Transverse colon (tissue), 4 donors: ENCODE measurements at places on chromosomes 3 and 15. TPM values are rescaled to one million over a fixed set of nuclear protein-coding genes. Genes with fewer than 3 reads are reported as not detected.

Gene C3orf20
- total RNA-seq, result not detected

Gene KLHL40
- not detected for total RNA-seq

Gene IP6K2
- 226 TPM for total RNA-seq

Gene ACP3
- total RNA-seq, result 3.4 TPM

Gene GUCA1C
- total RNA-seq, result not detected

Gene EPHA3
- not detected for total RNA-seq

Gene ACVR2B
- total RNA-seq, result 5.9 TPM

Gene HES1
- 196 TPM for total RNA-seq

- H3K27ac ChIP-seq, result no peak overlapping the region
- no peak overlapping the region for H3K4me3 ChIP-seq
- no peaks in the 10 kb centered on the region for H3K27me3 ChIP-seq
- H3K36me3 ChIP-seq, result no peaks in the 10 kb centered on the region
Observed at GRCh38 chr3:112011376-112011940, 12.7 kb downstream of the TAGLN3 start.

- H3K4me1 ChIP-seq, result no peaks in the 10 kb centered on the region
- H3K36me3 ChIP-seq, result no peaks in the 10 kb centered on the region
- no peak overlapping the region for H3K4me3 ChIP-seq
Observed at GRCh38 chr15:100048736-100049135, 293.0 kb downstream of the ADAMTS17 start.

GRCh38 chr3:127800508-127800907, 21.8 kb downstream of the MGLL start:
- no peaks in the 10 kb centered on the region for H3K4me1 ChIP-seq
- H3K36me3 ChIP-seq, result no peaks in the 10 kb centered on the region
- H3K4me3 ChIP-seq, result no peak overlapping the region
- no peak for DNase-seq

DNA sequence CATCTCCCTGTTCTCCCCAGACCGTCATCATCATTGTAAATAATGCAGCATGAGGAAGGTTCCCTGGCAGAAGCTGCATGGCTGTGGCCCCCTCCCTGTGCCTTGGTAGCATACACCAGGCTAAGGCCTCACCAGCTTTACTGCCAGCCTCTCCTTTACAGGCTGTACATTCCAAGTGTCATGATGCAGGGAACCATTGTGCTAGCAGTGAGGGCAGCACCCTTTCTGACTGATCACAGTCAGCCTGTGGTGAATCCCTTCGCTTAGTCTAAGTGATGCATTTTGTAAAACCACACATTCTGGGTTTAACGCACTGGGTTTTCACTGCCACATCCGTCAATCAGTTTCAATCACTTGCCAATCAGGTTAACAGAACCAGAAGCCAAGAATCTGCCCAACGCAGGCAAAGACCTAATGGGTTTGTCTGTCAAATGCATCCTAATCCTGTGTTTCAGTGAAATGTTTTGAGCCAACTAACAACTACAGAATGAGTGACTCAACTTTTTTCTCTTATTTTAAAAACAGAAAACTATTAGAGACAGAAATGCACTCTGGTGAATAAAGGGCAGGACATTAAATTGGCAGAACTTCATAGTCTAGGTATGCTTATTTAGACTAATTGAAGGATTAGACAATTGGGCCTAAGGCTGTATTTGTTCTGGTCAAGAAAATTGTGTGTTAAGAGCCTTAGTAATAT, 225.9 kb upstream of the DPH6 start:
- H3K4me3 ChIP-seq, result no peak overlapping the region
- H3K36me3 ChIP-seq, result no peaks in the 10 kb centered on the region
- no peak overlapping the region for H3K27ac ChIP-seq

GRCh38 chr15:94670438-94671034, 439.2 kb downstream of the MCTP2 start:
- no peaks in the 10 kb centered on the region for H3K27me3 ChIP-seq
- no peak overlapping the region for H3K27ac ChIP-seq
- peaks cover 6% of the 10 kb centered on the region for H3K4me1 ChIP-seq
- no peak overlapping the region for H3K4me3 ChIP-seq
- DNase-seq, result no peak

DNA sequence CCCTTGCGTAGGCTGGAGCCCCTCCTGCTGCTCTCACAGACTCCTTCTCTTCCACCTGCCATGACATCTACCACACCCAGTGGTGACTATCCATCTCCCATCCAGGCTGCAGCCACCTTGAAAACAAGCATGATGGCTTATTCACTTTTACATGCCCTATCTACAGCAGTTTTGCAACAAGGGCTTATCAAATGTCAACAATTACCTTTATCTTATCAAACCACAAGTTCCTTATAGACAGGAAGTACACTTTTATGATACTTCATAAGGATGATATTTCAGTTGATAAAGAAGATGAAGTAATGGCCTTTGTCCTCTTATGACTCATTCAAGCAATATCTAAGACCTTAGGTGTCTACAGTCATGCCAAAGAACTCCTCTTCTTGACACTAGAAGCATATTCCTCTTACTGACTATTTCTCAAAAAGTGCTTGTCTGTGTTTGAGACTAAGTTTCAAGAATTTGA, 125.3 kb upstream of the SPRED1 start:
- H3K27ac ChIP-seq, result peak overlapping the region; percentile 31
- H3K27me3 ChIP-seq, result no peaks in the 10 kb centered on the region
- peaks cover 3% of the 10 kb centered on the region for H3K4me1 ChIP-seq
- H3K4me3 ChIP-seq, result no peak overlapping the region
- no peaks in the 10 kb centered on the region for H3K36me3 ChIP-seq

- H3K36me3 ChIP-seq, result no peaks in the 10 kb centered on the region
- no peak overlapping the region for H3K4me3 ChIP-seq
- no peak for DNase-seq
- peaks cover 23% of the 10 kb centered on the region for H3K4me1 ChIP-seq
Observed at GRCh38 chr15:76198456-76199105, 112.7 kb downstream of the ETFA start.

DNA sequence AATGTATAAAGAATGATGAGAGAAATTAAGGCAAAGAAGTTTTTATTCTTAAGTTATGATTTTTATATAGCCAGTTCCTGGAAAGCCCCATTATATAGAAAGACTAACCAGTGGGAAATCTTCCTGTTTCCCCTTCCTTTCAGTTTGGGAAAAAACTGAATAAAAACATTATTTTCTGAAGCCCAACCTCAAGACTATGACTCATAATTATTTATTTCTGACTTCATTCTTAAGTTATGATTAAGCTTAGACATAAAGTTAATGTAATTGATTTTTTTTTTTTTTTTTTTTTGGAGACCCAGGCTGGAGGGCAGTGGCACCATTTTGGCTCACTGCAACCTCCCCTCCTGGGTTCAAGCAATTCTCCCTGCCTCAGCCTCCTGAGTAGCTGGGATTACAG, 55.8 kb downstream of the TRPC1 start:
- H3K27ac ChIP-seq, result no peak overlapping the region
- H3K27me3 ChIP-seq, result no peaks in the 10 kb centered on the region
- H3K4me1 ChIP-seq, result no peaks in the 10 kb centered on the region
- H3K4me3 ChIP-seq, result no peak overlapping the region

GRCh38 chr15:40982855-40983254, 29.6 kb downstream of the CHAC1 start:
- H3K27ac ChIP-seq, result no peak overlapping the region
- H3K27me3 ChIP-seq, result no peaks in the 10 kb centered on the region
- DNase-seq, result no peak
- H3K4me1 ChIP-seq, result no peaks in the 10 kb centered on the region
- no peaks in the 10 kb centered on the region for H3K36me3 ChIP-seq
- H3K4me3 ChIP-seq, result no peak overlapping the region

GRCh38 chr3:46468753-46469600, 4.3 kb upstream of the LTF start:
- DNase-seq, result no peak
- H3K27me3 ChIP-seq, result peaks cover 15% of the 10 kb centered on the region
- H3K4me3 ChIP-seq, result no peak overlapping the region

DNA sequence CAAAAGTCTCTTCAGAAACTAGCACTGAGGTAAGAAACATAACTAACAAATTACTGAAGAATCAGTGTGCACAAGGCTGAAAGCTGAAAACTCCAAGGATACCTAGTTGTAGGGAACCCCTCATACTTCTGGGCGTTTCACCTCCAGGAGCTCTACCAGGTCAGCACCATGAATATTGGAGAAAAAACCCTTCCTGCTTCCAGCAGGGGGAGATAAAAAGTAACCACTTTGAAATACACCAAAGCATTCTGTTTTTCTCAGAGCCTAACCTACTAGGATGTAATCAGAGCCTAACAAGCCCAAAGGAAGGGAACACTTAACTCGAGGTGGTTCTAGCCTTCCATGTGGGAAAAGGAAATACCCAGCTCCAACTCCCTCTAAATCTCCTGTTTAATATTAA, 175.8 kb upstream of the MME start:
- H3K4me1 ChIP-seq, result no peaks in the 10 kb centered on the region
- no peak overlapping the region for H3K27ac ChIP-seq
- no peak overlapping the region for H3K4me3 ChIP-seq
- no peak for DNase-seq
- H3K27me3 ChIP-seq, result no peaks in the 10 kb centered on the region

GRCh38 chr3:141236361-141236760, 4.7 kb downstream of the PXYLP1 start:
- no peak overlapping the region for H3K4me3 ChIP-seq
- DNase-seq, result no peak
- no peaks in the 10 kb centered on the region for H3K36me3 ChIP-seq
- H3K4me1 ChIP-seq, result peaks cover 13% of the 10 kb centered on the region
- H3K27ac ChIP-seq, result no peak overlapping the region
- H3K27me3 ChIP-seq, result no peaks in the 10 kb centered on the region

GRCh38 chr3:52324676-52325075, 8.6 kb downstream of the DNAH1 start:
- no peaks in the 10 kb centered on the region for H3K27me3 ChIP-seq
- H3K36me3 ChIP-seq, result no peaks in the 10 kb centered on the region
- no peak for DNase-seq
- H3K4me3 ChIP-seq, result no peak overlapping the region
- no peaks in the 10 kb centered on the region for H3K4me1 ChIP-seq

DNA sequence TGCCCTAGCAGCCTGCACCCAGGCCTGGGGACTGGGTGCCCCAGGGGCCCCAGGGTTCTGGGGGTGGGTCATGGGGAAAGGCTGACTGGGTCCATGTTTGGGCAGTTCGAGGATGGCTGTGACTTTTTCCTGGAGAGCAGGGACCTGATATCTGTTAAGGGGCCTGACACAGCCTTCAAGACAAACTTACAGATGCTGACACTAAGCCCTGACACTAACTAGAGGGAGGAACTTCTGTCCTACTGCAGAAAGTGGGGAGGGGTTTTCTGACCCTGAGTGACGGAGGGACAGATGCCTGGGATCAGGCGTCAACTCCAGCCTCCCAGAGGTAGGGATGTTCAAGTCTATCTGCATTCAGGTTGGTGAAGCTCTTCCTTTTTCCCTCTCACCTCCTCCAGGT, 45.0 kb upstream of the SLC6A11 start:
- no peaks in the 10 kb centered on the region for H3K4me1 ChIP-seq
- H3K36me3 ChIP-seq, result no peaks in the 10 kb centered on the region
- DNase-seq, result no peak
- no peak overlapping the region for H3K4me3 ChIP-seq

DNA sequence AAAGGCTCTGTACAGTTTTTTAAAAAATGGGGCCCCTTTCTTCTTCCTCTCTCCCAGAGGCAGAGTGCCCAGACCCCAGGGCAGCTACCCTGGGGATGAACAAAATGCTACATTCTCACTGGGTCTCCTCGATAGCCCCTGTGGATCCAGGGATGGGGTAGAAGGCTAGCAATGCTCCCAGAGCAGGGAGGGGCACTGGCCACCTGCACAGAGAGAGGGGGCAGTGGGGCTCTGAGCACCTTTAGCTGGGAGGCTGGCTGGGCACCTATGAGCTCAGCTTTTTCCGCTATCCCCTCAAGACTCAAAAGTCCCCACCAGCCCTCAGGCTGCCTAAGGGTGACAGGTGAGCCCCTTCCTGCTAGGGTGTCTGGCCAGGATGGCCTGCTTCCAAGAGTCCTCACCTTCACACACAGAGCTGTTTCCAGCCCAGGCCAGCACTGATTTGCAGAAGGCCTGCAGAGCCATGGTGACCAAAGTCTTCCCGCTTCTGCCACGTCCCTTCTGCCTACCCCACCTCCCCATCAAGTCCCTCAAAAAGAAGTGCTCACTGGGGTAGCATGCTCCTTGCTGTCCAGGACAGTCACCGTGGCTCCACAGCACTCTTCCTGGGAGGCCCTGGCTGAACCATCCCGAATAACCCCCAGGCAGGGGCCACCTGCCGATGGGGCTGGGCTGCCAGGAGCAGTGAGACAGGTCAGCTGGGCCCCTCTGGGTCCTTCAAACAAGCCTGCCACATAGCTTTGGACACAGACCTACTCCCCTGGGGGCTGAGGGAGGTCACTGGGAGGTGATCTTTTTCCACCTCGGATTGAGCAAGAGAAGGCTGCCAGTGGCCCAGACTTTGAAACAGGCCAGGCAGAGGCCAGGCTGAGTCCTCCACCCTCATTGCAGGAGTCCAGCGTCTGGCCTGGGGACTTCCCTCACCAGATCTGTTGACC, 20.4 kb downstream of the BMF start:
- no peak for DNase-seq
- H3K27me3 ChIP-seq, result no peaks in the 10 kb centered on the region
- H3K27ac ChIP-seq, result no peak overlapping the region

DNA sequence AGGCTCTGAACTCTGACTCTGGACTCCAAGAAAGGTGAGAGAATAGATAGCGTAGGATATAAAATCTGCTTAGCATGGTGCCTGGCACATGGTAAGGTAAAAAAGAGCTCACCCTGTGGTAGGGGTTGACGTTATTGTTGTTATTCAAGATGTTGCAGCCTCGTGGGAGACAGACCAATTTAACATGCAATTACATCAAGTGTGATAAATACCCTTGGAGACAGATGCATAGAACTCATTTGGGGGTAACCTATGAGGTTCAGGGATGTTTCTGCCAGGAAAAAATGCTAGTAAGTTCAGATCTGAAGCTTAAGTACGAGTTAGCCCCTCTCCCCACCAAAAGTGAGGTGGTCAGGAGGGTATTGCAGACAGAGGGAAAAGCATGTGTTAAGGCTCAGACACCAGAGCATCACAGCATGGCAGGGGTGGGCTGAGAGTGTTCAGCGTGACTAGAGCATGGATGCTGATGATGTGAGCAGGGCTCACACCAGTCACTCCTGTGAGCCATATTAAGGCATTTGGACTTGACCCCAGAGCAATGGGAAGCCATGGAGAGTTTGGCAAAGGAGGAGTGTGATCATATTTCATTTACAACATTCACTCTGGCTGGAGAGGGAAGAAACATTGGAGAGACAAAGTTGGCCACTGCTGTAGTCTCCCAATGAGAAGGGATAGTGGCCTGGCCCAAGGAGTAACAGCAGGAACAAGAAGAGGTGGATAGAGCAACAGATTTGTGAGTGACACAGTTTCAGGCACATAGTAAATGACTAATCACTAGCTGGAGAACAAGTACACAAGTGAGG, 181.0 kb downstream of the UACA start:
- H3K36me3 ChIP-seq, result no peaks in the 10 kb centered on the region
- peaks cover 27% of the 10 kb centered on the region for H3K27me3 ChIP-seq
- DNase-seq, result no peak
- no peak overlapping the region for H3K27ac ChIP-seq
- H3K4me1 ChIP-seq, result peaks cover 8% of the 10 kb centered on the region
